ENCODE measurements at places on chromosomes 6 and 20.

DNA sequence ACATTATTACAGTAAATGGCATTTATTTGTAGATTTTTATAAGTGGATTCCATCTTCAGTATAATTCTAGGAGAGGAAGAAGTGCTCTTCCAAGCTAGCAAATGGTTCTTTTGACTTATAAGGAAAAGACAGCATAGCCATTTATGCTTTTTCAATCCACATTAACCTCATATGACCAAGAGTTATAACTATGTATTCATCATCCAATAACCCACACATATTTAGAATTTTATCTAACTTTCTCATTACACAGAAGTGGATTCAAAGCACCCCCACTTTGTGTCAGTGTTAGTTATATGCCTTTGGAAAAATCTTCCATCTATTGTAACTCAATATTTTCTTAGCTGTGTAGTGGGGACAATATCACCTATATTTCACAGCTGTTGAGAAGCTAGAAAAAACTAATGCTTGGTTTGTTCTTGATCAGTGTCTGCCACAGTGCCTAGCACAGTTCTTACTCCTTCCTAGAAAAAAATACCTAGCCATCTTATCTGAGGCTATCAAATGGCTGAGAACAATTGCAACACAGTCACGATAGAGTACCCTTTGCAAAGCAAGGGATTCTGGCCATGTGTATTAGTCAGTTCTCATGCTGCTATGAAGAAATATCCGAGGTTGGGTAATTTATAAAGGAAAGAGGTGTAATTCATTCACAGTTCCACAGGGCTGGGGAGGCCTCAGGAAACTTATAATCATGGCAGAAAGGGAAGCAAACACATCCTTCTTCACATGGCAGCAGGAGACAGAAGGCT lies 986.3 kb downstream of the TFAP2A start:
- no peak for DNase-seq

GRCh38 chr6:41371992-41372831 lies 36.8 kb downstream of the NCR2 start:
- no peak for DNase-seq

DNA sequence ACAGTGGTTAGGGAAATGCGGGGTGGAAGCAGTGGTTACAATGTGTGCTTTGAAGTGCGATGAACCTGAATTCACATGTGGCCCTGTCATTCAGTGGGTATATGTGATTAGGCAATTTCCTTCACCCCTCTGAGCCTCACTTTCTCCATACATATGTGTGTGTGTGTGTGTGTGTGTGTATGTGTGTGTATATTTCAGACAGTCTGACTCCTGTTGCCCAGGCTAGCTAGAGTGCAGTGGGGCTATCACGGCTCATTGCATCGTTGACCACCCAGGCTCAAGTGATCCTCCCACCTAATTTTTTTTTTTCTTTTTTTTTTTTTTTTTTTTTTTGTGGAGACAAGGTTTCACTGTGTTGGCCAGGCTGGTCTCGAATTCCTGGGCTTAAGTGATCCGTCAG lies 6.3 kb downstream of the PPP1R14C start:
- DNase-seq, result no peak

- DNase-seq, result peak; percentile 4
Observed at GRCh38 chr6:43334466-43335095, 26.0 kb upstream of the CRIP3 start.

GRCh38 chr6:53926505-53926904 lies 131.7 kb downstream of the LRRC1 start:
- DNase-seq, result no peak

- DNase-seq, result no peak
Observed at GRCh38 chr6:36642913-36643817, 35.3 kb upstream of the CDKN1A start.

GRCh38 chr6:16168858-16169257 lies 40.0 kb downstream of the MYLIP start:
- DNase-seq, result no peak

DNA sequence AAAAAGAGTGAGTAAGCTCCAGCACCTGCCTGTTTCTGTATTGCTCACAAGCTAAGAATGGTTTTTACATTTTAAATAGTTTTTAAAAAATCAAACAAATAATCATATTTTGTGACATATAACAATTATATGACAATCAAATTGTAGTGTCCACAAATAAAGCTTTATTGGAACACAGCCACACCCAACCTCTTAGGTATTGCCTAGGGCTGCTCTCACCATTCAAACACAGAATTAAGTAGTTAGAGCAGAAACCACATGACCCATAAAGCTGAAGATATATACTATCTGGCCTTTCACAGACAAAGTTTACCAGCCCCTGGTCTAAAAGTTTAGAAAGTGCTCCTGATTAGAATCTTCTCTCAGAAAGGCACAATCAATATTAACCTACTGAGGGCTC lies 11.2 kb downstream of the TNFRSF21 start:
- DNase-seq, result no peak

- DNase-seq, result no peak
Observed at GRCh38 chr20:51473771-51474170, 68.7 kb downstream of the NFATC2 start.

DNA sequence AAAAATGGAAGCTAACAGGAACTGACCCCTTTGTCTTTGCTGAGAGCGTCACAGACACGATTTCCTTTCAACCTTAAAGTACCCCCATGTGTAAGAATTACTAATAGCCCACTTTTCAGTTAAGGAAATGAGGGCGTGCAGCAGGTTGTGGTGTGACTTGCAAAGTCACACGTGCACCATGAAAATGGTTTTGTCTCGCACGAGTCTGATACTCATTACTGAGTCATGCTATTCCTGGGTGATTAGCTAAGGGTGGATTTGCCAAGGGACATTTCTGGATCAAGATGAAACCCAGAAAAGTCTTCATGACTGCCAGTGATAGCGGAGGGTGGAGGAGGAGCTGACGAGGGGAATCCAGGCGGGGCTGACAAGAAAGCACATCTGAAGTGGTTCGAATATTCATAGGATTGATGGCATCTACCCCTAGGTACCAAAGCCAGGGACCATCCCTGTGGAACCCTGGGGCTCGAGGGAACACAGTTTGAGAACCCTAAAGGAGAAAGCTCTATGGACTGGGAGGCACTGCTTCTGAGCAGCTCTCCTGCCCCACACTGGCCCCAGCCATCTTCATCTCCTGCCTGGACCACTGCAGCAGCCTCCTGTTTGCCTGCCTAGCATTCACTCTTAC lies 12.1 kb upstream of the NFATC2 start:
- DNase-seq, result no peak

DNA sequence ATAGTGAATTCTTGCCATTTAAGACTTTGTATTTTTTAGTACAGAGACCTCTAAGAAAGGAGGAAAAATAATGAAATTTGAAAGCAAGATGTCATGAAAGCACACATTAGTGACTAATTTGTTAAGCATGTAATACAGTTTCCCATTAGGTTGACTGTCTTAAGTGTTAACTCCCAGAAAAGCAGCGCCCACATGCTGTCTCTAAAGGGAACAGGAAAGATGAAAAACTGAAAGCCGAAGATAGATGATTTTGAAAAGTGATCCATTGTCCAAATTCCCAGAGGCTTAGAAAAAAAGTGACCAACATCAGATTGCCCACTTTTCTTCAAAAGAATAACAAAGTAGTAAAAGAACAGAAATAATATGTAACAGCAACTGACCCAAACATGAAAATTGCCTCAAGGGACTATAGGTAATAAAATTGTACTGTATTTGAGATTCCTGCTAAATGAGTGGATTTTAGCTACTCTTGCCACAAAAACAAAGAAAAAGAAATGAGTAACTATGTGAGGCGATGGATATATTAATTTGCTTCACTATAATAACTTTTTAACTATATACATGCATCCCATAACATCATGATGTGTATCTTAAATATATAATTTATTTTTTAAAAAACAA lies 83.2 kb upstream of the OGFRL1 start:
- no peak for DNase-seq

DNA sequence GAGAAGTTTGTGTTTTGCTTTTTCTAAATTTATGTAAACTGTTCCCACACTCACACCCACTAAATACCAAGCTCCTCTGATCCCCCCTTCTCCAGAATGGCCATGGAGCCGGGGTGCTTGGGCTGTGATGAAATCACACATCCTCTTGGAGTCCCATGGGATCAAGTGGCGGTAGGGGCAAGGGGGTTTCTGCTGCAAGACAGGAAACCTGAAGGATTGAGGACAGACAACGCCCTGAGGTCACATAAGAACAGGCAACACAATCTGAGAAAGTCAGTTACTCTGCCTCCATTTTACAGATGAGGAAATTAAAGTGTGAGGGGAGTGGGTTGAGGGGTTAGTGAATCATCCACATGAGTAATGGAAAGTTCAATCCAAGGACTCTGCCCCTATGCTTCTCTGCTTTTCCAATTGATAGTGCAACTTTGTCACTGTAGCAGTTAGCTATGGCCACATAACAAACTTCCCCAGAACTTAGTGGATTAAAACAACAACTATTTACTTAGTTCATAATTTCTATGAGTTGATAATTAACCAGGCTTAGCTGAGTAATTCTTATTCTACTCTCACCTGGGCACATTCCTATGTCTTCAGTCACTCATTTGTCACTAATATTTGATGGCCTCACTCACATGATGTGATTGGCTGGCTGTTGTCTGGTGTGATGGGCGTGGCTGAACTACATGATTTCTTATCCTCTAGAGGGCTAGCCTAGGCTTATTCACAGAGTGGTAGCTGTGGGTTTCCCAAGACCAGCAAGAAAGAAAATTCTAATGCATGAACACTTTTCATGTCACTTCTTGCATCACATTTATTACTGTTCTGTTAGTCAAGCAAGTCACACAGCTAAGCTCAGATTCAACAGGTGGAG lies 311.1 kb upstream of the RNF24 start:
- no peak for DNase-seq

GRCh38 chr6:20703049-20703448 lies 168.8 kb downstream of the CDKAL1 start:
- no peak for DNase-seq

DNA sequence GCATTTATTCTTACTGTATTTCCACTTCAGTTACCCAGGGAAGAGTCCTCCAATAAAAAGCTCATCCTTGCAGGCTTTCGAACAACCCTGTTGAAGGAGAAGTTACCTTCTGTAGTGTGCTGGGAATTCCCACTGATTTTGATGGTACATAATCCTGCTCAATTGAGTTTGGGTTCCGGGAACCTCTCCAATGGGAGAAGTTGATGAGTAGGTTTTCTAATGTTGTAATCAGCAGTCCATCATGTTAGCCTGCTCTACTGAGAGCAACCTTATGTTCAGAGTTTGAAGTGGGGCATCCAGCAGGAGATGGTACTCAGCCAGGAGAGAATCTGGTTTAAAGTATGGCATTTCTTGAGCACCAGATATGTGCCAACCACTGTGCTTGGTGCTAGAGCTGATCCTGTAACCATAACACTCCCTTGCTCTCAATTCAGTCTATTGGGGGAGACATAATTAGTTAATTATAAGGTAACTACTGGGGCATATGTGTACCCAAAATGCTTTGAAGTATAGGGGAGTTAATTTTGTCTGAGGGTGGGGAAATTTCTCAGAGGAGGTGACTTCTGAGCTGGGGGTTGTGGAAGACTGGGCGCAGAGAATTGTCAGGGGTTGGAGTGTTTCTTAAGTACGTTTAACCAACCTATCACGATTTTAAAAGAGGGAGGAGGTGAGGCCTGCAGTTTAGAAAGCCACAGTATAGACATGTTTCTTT lies 2.1 kb downstream of the TOP1 start:
- no peak for DNase-seq

- no peak for DNase-seq
Observed at GRCh38 chr6:24537771-24538385, 43.1 kb downstream of the ALDH5A1 start.

GRCh38 chr6:125196613-125197012 lies 43.0 kb downstream of the TPD52L1 start:
- no peak for DNase-seq

GRCh38 chr6:121925534-121926255 lies 473.8 kb upstream of the HSF2 start:
- DNase-seq, result no peak

DNA sequence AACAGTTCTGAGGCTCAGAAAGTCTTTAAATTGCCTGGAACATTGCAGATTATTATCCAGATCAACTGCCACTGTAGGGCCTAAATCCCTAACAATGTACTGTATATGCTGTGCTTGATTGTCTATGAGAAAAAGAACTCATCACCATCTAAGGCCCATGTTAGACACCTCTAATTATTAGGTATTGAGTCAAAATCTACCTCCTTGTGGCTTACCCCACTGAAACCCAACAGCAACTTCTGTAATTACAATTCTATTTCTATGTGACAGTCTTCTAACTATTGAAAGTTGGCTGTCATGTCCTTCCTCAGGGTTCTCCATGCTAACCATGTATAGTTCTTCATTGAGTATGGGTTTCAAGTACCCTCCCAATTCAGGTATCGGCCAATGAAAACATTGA lies 13.9 kb downstream of the MCM9 start:
- no peak for DNase-seq

DNA sequence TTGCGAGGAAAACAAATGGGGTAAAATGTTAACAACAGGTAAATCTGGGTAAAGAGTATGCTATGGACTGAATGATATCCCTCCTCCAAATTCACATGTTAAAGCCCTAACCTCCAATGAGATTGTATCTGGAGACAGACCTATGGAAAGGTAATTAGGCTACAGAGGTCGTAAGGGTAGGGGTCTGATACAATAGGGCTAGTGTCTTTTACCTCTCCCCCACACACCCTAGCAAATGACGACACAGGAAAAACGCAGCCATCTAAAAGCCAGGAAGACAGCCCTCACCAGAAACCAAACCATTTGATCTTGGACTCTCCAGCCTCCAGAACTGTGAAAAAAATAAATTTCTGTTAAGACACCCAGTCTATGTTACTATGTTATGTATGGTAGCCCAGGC lies 20.6 kb upstream of the FBXO9 start:
- DNase-seq, result no peak

- DNase-seq, result peak; percentile 27
Observed at GRCh38 chr6:119348748-119349360, 707 bp downstream of the MAN1A1 start.

DNA sequence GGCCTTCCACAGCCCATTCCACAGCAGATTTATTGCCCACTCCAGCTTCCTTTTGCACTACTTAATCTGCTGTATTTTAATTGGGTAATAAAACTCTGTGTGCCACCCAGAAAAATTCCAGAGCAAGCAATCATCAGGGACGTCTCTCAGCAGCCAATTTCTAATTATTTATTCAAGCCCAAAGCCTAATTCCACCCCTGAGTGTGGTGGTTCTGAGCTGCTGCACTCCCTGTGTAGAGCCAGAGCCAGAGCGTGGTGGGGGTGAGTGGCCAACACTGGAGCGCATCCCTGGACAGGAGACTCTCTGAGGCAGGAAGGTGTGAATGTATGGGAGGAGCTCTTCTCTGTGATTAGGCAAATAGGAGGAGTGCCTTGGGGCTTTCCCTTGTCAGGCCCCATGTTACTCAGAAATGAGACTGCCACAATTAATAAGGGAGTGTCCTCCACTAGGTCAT lies 66.1 kb downstream of the CD24 start:
- no peak for DNase-seq

DNA sequence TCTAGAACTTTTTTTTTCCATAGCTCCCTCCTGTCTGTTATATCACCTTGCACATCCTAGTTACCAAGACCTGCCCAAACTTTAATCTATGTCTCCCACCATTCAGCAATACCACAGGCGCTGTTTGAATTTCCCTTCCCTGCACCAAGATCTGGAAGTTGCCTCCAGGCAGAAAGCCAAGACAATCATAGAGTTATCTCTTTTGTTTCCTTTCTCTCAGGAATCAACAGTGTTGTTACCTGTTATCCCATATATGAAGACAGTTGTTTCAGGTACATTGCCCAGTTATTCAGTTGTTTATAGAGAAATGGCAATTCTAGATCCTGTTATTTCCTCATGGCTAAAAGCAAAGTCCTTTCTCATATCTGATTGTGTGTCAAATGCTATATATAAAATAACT lies 63.2 kb downstream of the PDSS2 start:
- DNase-seq, result no peak

GRCh38 chr6:27893059-27893835 lies 18.9 kb downstream of the OR2B2 start:
- peak; percentile 61 for DNase-seq
